Stimulated activated CD4-positive, alpha-beta T cell treated with anti-CD3 and anti-CD28 coated beads, Interleukin-15, amount 100 ng/mL, for 48 hours (primary cell): ENCODE measurements at places on chromosomes 4 and X.

GRCh38 chrX:128816919-128817318, 706.4 kb downstream of the SMARCA1 start:
- DNase-seq: no peak

DNA sequence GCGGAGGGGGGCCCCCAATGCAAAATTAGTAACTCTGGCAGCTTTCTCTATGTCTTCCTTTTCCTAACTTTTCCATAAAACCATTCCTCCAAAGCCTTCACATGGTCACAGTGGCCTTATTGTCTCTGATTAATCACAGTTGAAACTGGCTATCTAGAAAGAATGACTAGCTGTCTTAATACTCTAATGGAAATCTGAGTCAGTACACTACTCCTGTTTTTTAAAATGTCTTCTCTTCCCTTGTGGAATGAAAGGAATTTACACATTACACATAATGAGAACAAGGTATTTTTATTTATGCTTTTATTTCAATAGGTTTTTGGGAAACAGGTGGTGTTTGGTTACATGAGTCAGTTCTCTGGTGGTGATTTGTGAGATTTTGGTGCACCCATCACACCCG, 66.3 kb upstream of the PUDP start:
- DNase-seq: no peak

- no peak for DNase-seq
These were observed 21.9 kb upstream of the ANXA3 start for GRCh38 chr4:78529569-78530209.

DNA sequence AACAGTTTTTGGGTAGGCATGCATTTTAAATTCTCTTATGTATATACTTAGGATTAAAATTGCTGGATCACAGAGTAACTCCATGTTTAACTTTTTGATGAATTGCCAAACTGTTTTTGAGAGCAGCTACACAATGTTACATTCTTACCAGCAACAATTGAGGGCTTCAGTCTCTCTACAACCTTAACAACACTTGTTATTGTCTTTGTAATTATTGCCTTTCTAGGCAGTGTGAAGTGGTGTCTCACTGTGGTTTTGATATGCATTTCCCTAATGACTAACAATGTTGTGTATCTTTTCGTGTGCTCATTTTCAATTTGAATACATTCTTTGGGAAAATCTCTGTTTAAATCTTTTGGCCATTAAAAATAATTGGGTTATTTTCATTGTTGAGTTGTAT, 17.3 kb upstream of the F11 start:
- DNase-seq: no peak

DNA sequence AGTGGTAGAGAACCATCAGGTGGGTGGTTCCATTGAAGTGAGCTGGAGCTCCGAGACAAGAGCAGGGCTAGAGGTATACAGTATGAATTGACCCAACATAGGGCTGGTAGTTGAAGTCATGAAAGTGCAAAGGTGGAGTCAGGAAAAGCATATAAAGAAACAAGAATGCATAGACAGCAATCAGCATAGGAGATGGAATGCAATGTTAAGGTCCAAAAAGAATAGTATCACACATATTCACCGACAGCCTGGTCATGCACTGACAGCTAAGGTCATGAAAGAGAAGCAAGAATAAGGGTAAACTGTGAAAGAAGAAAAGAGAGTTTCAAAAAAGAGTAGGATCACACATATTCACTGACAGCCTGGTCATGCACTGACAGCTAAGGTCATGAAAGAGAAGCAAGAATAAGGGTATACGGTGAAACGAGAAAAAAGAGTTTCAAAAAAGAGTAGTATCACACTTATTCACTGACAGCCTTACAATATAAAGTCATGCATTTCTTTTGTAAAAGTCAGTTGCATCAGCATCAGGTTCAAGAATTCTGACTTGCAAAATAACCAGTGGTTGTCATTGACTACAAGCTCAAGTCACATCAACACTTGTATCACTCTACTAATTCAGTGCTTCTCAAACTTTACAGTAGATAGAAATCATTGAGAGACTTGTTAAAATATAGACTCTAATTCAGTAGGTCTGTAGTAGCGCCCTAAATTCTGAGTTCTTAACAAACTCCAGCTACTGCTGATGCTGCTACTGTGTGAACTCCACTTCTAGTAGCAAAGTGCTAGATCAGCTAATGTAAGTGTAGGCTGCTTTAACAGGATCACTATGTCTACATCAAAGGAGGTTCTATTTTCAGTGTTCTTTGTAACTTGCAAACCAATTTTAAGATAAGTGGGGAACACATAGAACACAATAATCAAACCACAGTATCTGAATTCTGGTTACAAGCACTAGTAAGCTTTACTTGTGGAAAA, 221.9 kb downstream of the PDGFC start:
- no peak for DNase-seq

DNA sequence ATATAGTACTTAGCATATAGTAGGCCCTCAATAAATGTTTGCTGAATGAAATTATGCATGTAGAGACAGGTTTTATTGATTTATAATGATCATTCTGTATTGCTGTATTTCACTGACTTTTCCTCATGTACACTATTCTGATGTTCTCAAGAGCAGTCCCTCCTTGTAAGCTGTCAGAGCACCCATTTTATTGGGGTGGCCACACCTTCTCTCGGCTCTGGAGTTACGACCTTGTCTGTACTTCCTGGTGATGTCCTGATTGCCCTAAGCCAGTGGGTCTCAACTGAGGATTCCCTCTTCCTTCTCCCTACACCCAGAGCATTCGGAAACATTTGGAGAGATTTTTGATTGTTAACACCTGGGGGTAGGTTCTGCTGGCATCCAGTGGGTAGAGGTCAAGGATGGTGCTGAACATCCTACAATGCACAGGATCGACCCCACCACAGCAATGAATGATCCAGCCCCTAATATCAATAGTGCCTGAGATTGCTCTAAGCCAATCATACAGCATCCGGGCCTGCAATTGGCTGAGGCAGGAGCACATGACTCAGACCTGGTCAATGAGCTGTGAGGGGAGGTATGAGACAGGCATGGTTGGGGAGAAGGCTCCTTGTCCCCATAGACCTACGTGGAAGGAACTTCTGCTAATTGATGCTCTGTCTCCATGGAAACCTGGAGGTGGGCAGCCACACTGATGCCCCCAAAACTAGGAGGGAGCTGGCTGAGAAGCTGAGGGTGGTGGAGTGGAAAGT, 58.8 kb downstream of the CLDN34 start:
- DNase-seq: no peak

DNA sequence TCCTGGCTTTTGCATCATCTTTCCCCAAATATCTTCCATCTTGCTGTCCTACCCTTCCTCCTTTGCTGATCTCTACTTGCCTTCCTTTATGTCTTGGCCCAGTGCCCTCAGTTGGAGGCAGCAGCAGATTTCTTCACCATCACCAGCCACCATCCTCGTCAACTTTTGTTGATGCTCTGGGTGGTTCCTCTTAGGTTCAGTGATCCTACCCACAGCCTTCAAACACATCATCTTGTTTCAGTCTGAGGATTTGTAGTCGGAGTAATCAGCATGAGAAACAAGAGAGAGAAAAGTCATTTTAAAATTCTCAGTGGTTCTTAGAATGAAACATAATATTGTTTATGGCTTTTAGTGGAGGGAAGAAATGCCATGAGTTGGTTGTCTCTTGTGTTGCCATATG, 65.8 kb downstream of the FTHL17 start:
- DNase-seq: no peak

DNA sequence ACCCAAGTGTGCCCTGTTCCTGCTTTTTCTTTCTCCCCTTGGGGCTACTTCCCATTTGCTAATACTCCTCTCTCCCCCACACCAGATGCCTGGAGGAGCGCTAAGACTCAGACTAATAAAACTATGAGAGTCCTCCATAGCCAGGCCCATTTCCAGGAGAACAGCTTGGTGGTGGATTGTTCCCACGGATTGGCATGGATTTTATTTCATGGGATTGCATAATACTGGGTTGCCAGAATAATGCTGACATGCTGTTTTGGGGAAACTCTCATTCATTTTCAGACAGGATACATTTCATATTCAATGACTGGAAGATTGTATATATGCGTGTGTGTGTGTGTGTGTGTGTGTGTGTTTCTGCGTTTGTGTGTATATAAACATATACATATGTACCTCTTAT, 447.5 kb upstream of the PITX2 start:
- no peak for DNase-seq

GRCh38 chr4:128416921-128417320, 129.3 kb upstream of the PGRMC2 start:
- no peak for DNase-seq

GRCh38 chr4:173486714-173487392, 43.2 kb downstream of the HAND2 start:
- DNase-seq: no peak

- no peak for DNase-seq
These were observed 58.1 kb upstream of the LNX1 start for GRCh38 chr4:53649357-53649756.

DNA sequence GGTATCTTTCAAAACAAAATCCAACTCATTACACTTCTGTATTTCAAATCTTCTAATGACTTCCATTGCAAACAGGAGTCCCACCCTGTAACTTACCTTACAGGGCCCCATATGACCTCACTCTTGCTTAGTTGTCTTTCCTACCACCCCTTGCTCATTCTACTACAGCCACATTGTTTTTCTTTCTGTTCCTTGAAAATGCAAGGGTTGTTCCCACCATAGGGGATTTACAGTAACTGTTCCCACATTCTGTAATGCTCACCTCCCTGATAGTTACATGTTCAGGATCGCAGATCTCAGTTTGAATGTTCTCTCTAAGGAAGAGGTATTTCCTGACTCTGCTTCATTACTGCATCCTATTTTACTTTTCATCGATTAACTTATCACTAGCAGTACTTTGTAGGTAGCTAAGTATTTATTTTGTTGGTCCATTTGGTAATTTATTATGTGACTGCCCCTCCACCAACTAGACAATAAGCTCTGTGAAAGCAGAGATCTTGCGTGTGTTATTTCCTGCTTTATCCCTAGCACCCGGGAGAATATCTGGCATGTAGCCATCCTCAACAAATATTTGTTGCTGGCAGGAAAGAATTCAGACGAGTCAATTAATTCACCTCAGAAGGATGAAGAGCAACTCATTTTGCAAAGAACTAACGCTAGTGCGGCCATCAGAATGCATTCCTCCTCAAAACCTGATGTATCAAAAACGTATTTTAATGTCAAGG, 21.4 kb downstream of the MAOB start:
- DNase-seq: no peak

DNA sequence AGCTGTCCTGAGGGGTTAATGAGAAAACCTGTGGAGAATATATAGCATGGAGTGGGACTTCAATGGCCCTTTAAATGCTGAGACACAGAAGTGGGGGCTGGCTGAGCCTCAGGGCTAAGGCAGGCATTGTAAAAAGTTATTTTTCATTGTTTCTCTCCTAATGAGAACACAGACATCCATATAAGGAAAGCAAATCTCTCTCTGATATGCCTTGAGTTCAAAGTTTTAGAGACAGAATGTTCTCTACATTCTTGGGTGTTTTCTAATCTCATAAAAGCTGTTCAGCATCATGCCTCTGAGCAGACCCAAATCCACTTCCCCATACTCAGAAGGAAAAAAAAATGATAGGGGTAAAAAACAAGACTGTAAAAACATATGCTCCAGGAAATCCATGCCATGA, 16.8 kb upstream of the RAB40A start:
- no peak for DNase-seq

GRCh38 chr4:56048702-56049431, 100.1 kb downstream of the CEP135 start:
- peak; percentile 32 for DNase-seq
